Right forelimb (tissue), 1 donor: ENCODE measurements at places on chromosomes 12 and 14.

GRCh38 chr12:1881936-1882335 lies 36.5 kb downstream of the CACNA2D4 start:
- DNase-seq, result peak; percentile 38

DNA sequence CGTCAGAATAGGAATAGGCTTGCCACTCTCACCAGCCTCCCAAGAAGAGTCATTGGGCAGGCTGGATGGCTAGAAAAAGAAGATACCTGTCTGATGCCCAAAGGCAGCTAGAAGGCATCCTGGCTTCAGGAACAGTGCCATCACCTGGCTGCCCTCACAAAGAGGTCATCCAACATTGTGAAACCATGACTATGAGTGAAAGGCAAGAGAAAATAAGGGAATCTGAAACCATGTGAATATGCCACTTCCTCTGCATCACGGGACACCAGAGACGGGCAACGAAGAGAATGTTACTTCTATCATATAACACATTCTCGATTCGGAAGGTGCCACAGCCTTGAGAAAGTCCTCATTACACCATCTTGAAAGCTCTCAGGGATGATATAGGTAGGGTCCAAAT lies 182.0 kb downstream of the DAD1 start:
- DNase-seq, result no peak

- DNase-seq, result peak; percentile 69
Observed at GRCh38 chr12:130715998-130716968, at the start of gene RIMBP2. RIMBP2 (minus strand) TSS chr12:130716299; CDS start chr12:130479013, 237,286 bp downstream.

- DNase-seq, result peak; percentile 82
Observed at GRCh38 chr12:108773798-108774788, 42.8 kb upstream of the CORO1C start.

DNA sequence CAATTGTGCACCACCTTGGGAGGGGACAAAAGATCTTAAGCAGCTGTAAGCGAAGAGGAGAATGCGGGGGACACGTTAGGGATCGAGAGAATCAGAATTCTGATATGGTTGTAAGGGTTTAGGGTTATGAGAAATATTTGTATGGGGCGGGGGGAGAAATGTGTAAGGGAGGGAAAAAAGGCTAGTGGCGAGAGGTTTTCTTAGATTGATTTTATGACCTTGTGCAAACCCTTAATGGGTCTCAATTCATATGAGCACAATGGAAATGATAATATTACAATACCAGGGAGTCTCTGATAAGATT lies 396 bp downstream of the NDUFA9 start:
- no peak for DNase-seq

DNA sequence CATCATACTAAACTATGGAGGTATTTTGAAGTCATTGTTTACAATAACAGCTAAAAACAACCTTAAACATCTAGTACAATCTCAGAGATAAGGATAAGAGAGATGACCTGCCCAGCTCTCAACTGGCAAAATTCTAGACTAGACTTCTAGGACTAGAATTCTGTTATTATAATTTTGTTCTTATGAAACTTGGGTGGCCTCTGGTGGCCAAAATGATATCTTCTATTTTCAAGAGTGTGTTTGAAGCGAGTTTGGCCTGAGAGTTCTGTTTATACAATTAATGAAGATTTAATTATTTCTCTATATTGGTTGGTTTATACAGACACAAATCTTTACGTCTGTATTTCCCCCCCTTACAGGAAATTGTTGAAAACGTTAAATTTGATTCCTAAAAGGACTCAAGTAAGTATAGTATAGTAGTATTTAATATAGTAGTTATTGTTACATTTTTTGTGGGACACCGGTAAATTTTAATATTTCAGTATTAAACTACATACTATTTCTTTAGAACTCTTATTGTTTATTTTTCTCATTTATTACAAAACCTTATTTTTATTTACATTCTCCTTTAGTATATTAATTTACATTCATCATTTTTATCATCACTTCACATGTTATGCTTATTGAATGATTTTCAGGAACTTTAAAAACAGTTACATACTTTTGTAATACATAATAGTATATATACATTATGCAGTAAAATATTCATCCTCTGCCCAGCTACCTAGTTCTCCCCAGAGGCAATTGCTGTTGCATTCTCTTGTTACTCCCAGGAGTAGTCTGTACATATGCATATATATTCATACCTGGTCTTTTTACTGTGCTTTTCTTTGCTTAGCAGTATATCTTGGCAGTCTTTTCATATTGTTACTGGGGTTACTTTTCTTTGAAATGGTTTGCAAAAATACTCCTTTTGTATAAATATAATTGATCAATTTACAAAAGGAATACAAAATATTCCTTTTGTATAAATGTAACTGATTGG lies 6.6 kb downstream of the PPHLN1 start:
- no peak for DNase-seq

GRCh38 chr14:75811872-75812499 lies 150.9 kb downstream of the TTLL5 start:
- no peak for DNase-seq

DNA sequence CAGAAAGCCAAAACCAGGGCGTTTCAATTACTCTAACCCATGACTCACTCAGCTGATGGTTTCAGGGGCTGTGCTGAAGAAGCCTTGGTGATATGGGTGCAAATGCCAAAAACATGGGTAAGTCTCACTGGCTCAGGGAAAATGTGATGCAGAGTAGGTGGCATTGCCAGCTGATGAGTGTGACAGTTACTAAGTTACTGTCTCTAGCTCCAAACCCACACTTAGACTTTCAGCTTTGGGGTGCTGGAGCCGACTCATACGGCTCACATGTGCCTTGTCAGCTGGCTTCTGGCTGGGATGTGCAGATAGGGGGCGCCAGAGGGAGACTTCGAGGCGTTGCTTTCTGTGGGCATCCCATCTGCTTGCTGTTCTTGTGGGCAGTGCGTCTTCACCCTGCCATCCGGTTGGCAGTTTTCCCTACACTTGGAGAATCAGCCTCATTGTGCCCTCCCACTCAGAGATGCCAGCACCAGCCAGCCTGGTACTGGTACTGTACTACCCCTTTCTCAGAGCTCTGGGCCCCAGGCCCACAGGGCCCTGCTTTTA lies 11.1 kb upstream of the KRT7 start:
- DNase-seq, result peak; percentile 48

GRCh38 chr14:87600240-87600639 lies 392.7 kb downstream of the GALC start:
- DNase-seq, result no peak

GRCh38 chr12:65495233-65495632 lies 216.8 kb downstream of the MSRB3 start:
- no peak for DNase-seq

DNA sequence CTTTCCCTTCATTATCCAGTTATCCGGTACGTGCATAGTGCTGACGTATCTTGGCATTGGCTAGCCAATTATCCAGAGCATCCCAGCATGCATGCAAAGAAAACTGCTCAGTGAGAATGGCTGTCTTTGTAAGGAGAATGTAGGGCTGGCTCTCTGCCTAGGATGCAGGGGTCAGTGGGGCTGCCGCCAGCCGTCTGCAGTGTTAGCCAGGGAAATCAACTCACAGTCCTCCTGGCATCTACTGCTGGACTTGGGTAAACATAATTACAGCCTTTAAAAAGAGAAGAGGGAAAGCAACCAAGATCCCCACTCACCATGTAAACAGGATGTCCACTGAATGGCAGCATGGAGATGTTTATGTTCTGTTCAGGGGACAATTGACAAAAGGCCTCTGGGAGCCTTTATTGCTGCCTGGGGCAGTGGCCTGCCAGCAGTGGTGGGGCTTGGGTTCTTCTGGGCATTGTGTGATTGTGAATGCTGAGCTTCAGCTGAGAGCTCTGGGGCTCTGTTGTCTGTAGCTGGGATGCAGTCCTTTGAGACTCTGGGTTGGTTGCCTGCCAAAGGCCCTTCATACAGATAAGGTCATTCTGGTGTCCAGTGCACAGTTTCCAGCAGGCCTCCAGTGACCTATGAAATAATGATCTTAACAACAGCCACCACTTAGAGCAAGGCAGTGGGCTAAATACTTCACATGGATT lies 121.8 kb downstream of the TBC1D30 start:
- DNase-seq, result peak; percentile 83

DNA sequence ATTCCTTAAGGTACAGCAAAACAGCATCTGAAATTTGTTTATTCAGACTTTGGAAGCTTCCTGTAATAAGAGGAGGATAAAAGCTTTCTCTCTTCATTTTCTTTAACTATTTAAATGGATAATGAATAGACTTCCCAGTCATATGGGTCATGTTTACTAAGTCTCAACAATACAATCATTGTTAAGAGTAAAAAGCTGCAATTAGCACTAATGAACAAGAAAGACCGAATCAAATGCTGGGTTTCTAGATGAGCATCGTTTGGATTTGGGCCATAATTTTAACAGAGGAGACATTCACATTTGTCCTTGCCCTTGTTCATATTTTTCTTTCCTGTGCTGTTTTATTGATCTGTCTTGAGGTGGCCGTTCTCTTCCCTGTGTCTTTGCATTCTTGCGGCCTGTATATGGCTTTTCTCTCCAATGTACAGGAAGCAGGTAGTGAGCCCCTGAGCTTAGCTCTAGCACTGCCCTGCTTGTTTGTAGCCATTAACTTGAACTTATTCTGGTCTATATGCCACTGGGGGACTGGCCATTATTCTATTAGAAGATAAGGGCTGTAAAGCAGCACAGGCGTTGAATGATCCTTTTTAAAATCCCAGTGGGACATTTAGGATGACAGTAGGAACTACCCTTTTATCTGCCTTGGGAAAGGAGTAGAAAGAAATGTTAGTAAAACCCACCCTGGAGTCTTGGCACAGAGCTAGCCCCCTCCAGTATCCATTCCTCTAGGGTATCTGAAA lies 34.6 kb downstream of the ABHD12B start:
- DNase-seq, result no peak

DNA sequence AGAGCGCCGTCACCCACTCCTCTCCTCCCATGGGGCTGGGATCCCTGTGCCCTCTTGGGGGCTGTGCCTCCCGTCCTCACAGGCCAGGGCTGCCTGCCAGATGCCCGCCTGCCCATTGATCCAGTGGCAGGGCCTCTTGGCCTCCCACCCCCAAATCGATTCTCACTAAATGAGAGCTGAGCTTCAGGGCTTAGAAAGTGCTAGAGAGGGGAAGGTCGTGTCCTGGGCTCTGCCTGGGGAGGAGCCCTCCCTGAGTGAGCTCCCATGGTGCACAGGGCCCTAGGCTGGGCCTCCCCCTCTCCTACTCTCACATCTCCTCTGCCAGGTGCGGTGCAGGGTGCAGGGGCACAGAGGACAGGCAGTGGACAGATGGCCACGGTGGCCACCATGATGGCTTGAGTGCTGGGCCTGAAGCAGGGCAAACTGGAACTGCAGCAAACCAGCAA lies 9.2 kb downstream of the BEGAIN start:
- DNase-seq, result peak; percentile 30

GRCh38 chr12:49616533-49617219 lies 6.7 kb upstream of the PRPF40B start:
- DNase-seq, result no peak

DNA sequence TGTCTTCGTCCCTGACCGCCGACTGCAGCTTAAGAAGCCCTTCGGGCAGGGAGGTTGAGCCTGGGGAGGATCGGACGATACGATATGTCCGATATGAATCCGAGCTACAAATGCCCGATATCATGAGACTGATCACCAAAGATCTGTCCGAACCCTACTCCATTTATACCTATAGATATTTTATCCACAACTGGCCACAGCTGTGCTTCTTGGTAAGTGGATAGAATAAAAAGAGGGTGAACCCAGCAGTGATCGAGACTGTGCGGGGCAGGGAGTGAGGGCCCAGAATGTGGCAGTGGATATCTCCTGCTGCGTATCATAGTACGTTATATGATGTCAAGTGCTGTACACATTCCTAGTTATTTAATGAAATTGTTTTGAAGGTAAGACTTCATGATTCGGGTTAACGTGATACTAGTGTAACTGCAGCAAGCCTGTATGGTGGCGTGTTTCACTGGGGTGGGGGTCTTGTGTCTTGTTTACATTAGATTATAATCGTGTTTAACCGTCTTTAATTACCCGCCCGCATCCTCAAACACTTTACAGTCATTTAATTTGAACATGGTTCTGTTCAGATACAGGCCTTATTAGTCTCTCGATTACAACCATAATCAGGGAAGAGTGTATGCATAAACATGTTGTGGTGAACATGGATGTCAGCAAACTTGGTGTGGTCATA lies 1.3 kb downstream of the NAA30 start:
- DNase-seq, result no peak

GRCh38 chr12:56084958-56085543 lies 5.1 kb downstream of the ERBB3 start:
- no peak for DNase-seq

DNA sequence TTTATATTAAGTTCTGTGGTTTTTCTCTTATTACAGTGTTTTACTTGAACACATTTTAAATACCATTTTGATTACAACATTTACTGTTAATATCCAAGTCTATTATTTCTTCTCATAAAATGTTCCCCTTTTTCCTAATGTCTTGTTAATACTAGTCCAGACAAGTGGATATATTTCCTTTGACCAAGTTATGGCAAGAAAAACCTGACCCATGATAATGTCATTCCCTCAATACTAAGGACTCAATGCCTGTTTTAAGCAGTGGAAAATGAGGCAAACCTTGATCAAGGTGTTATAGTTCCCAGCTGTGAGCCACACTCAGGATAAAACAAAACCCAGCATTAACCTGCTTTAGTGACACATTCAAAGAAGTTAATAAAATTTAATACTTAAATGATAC lies 12.2 kb downstream of the TRMT5 start:
- DNase-seq, result no peak

- no peak for DNase-seq
Observed at GRCh38 chr12:42625611-42626010, 36.1 kb upstream of the PRICKLE1 start.
